ENCODE measurements at places on chromosomes 13 and 19. TPM values are rescaled to one million over a fixed set of nuclear protein-coding genes. Genes with fewer than 3 reads are reported as not detected.

The AP1M1 gene
- total RNA-seq = 56.6 TPM

The ZNF738 gene
- 6.1 TPM for total RNA-seq

The ZNF723 gene
- total RNA-seq = not detected

The IFI30 gene
- total RNA-seq = 2.3 TPM

The FOSB gene
- 0.44 TPM for total RNA-seq

The SYNE4 gene
- total RNA-seq = not detected

The EPN1 gene
- 112 TPM for total RNA-seq

The SETDB2 gene
- total RNA-seq = 15.1 TPM

The IQCN gene
- 0.50 TPM for total RNA-seq

The ZNF71 gene
- 8.7 TPM for total RNA-seq

The ZNF543 gene
- total RNA-seq = 12.1 TPM

The DLL3 gene
- 0.12 TPM for total RNA-seq

The CDK8 gene
- total RNA-seq = 24.9 TPM

The ZNF829 gene
- total RNA-seq = 3.7 TPM

The RDH8 gene
- not detected for total RNA-seq

The LGI4 gene
- under 0.01 TPM for total RNA-seq

The ZNF626 gene
- total RNA-seq = 15.6 TPM

The NDUFS7 gene
- 72.2 TPM for total RNA-seq

Measured in uterine smooth muscle cell (primary cell).